ENCODE measurements at places on chromosomes 5 and 9.

DNA sequence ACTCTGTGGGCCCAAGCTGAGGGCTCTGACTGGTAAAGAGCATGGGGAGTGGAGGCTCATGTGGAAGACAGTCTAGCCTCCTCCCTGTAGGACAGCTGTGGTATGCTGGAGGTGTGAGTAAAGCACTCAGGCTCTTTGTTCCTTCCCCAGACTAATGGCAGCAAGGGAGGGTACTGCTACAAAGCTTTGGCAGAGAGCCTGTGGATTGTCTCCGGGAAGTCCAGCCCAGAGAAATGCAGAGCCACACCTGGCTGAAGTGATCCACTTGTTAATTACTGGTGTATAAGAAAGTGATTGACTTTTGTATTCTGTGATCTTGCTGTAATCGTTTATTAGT lies 161.7 kb downstream of the OXCT1 start:
- DNase-seq, result no peak

- DNase-seq, result no peak
Observed at GRCh38 chr5:125298258-125298657, 551.8 kb upstream of the ZNF608 start.

- DNase-seq, result no peak
Observed at GRCh38 chr5:42760426-42760825, 3.8 kb downstream of the CCDC152 start.

GRCh38 chr5:147519380-147519779 lies 9.5 kb upstream of the DPYSL3 start:
- DNase-seq, result no peak

GRCh38 chr9:12680341-12680740 lies 12.8 kb upstream of the TYRP1 start:
- DNase-seq, result no peak

GRCh38 chr5:111374380-111374779 lies 138.0 kb downstream of the STARD4 start:
- DNase-seq, result no peak

GRCh38 chr5:93249651-93250289 lies 331.2 kb downstream of the NR2F1-AS1 start:
- DNase-seq, result no peak

DNA sequence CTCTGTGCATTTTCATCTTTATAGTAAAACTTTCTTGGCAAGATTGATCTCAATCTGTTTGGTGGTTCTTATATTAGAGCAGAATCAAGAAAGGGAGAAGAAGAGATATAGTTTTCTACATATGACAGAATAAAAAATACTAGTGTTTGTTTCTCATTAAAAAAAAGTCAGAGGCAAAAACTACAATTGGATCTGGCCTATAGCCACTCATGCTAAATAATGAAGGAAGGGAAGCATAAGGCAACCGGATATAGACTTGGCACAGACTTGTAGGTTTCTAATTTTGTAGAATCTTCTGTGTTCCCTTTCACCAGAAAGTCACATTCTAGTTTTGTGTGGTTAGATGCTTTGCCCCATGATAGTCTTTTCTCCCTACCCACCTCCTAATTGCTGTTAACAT lies 306.2 kb downstream of the PIK3R1 start:
- no peak for DNase-seq

- DNase-seq, result no peak
Observed at GRCh38 chr9:99954819-99955218, 48.4 kb downstream of the STX17 start.

- DNase-seq, result no peak
Observed at GRCh38 chr5:78896132-78896531, 89.0 kb downstream of the ARSB start.

DNA sequence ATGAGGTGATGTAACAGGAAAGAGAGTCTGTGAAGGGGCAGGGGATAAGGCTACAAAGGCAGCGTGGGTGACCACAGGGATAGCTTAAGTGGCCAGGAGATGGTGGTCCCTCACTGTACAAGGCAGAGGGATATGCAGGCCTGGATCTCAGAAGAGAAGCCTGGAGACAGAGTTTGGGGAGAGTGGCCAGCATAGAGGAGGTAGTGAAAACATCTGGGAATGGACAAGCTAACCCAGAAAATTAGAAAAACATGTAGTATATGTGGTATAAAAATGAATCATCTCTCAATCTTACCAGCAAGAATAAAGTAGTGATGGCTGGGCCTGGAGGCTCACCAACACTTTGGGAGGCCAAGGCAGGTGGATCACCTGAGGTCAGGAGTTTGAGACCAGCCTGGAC lies 349.2 kb upstream of the KLF4 start:
- DNase-seq, result no peak

DNA sequence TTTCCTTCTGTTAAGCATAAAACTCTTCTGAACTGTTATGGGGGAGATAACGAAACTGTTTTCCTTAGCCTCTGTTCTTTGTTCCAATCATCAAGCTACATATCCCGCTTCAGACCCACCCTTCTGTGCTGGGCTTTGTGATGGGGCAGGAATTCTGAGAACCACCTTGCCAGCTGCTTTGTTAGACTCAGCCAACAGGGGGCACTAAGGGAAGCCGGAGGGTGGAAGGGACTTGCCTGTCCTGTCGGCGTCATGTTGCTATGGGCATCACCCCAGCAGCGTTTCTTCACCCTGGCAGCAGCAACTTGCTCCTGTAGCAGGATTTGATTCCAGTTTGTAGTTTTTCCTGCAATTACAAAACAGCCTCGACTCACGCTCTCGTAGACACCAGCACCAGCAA lies 169.1 kb downstream of the CAAP1 start:
- no peak for DNase-seq

- DNase-seq, result no peak
Observed at GRCh38 chr5:134090522-134090921, 24.0 kb upstream of the TCF7 start.

DNA sequence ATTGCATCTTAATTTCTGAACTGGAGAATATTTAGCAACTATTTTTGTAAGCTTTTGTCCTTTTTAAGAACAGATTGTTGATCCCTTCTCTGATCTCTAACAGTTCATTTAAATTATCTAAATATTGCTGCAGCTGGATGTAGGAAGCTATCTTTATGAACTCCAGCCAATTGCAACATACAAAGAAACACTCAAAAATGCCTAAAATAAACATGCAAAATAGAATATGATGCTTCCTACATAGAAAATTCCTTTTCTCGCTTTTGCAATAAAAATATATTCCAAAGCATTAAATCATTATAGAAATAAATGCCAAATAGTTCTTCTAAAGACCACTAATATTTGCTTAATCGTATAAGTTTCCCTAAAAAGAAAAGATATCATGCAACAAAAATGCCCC lies 218.6 kb downstream of the LURAP1L start:
- DNase-seq, result no peak

DNA sequence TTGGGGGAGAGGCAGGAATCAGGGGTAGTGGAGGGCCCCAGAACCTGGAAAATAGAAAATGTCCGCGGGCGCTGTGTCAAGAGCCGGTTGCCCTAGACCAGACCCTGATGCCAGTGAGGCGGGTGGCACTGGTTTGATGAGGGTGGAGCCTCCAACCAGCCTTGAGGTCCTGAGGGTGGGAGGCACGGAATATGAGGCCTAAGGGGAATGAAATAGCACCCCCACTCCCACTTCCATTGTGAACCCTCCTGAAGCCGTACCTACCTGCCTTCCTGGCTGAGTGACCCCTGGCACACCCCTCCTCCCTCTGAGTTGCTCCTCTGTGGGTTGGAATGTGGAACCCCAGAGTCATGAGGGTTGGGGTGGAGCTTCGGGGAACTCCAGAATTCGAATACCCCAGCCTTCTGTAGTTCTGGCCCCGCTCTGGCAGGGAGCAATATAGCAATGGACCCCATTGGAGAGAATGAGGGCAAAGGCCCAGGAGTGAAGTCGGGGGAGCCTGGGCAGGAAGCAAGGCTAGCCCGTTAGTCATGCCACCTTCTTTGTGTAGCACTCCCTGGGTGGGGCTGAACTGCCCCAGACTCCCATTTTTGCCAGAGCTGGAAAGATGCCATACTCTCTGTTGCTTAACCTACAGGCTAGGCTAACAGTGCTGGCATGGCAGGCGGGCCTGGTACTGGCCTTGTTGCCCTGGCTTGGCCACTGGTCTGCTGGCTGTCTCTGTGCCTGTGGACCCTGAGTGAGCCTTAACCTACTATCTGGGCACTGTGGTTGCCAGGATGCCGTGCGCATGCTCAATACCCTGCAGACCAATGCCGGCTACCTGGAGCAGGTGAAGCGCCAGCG lies 1.0 kb downstream of the FPGS start:
- DNase-seq, result no peak

DNA sequence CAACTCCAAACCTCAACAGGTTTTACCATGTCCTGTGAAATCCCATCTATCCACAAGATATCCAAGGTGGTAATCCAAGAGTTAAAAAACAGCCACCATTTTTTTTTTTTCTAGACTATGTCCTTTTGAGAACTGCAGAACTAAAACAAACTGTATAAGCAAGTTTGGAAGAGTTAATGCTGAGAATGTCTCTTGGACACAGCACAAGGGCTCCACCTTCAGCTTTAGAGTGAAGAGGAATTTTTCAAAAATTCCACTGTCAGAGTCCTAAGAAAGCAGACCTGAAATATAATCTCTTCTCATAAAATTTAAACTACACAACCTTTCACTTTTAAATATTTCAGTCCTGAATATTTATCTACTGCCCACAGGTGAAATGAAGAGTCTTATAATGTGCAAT lies 167.8 kb upstream of the CCNG1 start:
- no peak for DNase-seq

DNA sequence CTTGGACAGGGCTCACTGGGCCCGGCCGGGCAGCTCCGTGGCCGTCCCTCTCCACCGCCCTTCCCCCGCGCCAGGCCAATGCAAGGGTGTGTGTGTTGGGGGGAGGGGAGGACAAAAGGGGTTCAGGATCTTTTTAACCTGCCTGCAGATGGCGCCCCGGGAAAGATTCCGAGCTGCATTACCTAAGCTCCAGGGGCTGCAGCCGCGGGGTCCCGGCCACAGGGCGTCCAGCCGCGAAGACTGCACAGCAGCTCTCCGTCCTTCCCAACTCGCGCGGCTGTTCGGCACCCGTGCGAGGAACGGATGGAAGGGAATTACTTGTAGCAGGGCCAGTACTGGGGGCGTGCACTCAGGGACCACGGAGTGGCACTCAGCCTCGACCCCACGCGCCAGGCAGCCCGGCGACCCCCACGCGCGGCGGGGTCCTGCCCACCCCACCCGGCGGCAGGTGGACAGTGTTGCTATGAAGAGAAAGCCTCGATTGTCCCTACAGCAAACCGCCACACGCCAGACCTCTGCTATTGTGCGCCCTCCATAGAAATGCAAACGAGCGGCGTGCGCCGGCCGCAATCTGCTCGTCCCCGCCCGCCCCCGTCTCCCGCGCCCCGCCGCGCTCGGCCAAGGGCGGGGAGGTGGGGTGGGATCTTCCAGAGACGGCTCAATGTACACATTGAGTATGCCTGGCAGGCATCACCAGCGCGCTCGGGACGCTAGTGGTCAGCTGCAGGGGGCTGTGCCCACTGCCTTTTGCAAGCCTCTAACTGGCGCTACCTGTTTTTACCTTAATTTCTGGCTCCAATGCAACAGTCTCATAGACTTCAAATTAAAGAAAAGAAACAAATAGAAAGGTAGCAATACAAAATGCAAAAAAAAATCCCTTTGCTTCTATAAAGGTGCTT lies 796 bp upstream of the GADD45G start:
- peak; percentile 57 for DNase-seq

DNA sequence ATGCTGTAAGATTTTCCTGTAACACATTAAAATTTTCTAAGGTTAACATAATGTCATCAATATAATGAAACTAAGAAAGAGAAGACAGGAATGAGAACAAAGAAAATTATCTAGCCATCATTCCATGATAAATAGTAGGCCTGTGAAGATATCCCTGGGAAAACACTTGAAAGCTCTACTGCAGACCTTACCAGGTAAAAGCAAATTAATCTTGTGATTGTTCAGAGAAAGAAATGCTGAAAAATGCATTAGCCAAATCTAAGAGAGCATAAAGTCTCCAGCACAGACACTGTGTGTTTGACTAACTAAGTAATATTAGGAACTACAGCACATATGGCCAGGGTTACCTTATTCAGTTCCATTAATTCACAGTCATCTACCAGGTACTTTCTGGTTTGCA lies 628.3 kb upstream of the GRAMD2B start:
- DNase-seq, result no peak

- DNase-seq, result no peak
Observed at GRCh38 chr5:55679556-55679955, 32.6 kb downstream of the SLC38A9 start.

DNA sequence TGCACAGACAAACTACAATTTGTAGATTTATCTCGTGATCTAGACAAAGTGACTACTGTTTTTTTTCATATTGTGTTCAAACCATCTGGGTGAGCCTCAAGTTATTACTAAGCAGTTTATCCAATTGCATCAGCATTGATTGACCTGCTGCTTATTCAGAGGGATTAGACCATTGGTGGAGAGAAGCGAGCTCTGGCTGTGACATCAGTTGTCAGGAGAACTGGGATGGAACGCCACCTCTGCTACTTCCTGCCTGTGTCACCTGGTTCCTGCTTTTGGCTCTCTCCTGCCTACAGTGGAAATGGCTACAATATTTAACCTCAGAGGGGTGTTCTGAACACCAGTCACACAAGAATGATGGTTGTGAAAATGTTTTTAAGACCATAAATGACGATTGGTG lies 12.1 kb downstream of the NR4A3 start:
- no peak for DNase-seq

- DNase-seq, result no peak
Observed at GRCh38 chr5:79621056-79621455, 8.8 kb downstream of the TENT2 start.

- peak; percentile 76 for DNase-seq
Observed at GRCh38 chr5:43396762-43397304, 15.4 kb downstream of the CCL28 start.

DNA sequence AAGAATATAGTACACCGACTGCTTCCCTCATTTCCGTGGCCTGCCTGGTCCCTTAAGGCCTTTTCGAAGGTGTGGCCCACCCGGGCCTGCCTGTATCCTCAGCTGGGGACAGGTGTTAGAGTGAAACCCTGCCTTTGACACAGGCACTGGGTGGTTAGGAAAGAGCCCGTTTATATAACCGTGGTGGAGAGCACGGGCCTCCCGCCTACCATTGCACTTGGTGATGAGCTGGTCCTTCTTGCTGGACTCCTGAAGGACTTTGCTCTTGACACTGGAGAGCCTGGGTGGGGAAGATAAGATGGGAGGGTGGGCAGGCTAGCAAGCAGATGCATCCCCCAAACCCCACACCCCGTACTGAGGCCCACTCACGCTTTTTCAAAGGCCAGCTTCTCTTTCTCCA lies 2.3 kb downstream of the SPATA24 start:
- no peak for DNase-seq

GRCh38 chr5:76384189-76384588 lies 18.9 kb upstream of the IQGAP2 start:
- no peak for DNase-seq

GRCh38 chr5:96226941-96227552 lies 206.0 kb downstream of the PCSK1 start:
- no peak for DNase-seq

- DNase-seq, result no peak
Observed at GRCh38 chr5:95631255-95631958, 11.5 kb downstream of the GPR150 start.

DNA sequence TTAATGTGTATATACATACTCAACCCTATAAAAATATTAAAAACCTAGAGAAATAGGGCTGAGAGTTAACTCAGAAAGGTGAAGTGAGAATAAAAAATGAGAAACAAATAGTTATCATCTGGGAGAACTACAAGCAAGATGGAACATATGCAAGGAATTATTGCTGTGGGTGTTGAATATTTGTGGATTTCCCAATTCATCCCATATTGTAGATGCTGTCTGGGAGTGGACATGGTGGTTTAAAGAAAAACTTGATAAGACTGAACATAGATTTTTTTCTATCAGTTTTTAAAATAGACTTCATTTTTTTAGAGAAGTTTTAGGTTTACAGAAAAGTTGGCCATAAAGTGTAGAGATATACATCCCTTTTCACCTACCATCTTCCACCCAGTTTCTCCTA lies 263.5 kb downstream of the SPATA31D1 start:
- no peak for DNase-seq

Data from stimulated activated naive CD8-positive, alpha-beta T cell treated with anti-CD3 and anti-CD28 coated beads, Interleukin-15, amount 100 ng/mL, for 72 hours (primary cell).